Ecto neural progenitor cell (in vitro differentiated cells): ENCODE measurements at places on chromosomes 6 and 20.

DNA sequence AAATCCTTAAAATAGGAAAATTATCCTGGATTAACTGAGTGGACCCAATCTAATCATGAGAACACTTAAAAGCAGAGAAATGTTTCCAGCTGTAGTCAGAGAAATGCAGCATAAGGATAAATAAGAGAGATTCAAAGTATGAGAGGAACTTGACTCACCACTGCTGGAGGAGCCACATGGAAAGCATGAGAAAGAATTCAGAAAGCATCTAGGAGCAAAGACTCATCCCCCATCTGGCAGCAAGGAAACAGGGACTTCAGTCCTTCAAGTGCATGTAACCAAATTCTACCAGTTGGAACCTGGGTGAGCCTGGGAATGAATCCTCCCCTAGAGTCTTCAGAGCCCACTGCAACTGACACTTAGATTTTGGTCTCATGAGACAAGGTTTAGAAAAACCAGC, 33.7 kb downstream of the RNF146 start:
- no peak for DNase-seq

DNA sequence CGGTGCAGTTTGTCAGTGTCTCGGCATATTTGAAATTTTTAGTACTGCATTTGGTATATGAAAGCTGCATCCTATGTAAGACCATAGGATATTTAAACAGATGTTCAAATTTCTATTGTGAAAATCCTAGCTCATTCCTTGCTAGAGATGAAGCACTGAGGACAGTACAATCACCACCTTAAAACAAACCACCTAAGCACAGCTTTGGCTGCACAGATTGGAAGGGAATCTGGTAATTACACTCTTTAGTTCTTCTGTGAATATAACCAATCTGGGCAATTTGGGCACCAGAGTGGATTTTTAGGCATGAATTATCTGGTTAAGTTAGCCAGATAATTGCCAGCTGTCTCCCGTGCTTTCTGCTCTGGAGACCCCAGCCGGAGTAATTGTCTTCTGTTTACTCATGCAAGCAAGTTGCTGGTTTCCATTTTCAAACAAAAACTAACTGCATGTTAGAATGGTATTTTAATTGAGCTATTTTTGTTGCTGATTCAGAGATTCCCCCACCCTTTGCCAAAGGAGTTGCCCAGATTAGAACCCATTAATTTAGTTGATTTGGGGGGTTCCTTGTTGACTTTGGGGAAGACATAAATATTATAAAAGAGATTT, 36.9 kb downstream of the E2F3 start:
- DNase-seq: no peak

- no peak for DNase-seq
Observed at GRCh38 chr6:7742223-7742785, 16.4 kb downstream of the BMP6 start.

- DNase-seq: no peak
Observed at GRCh38 chr6:51568771-51569170, 518.6 kb downstream of the PKHD1 start.

GRCh38 chr20:56764671-56765070, 135.6 kb downstream of the TFAP2C start:
- no peak for DNase-seq

DNA sequence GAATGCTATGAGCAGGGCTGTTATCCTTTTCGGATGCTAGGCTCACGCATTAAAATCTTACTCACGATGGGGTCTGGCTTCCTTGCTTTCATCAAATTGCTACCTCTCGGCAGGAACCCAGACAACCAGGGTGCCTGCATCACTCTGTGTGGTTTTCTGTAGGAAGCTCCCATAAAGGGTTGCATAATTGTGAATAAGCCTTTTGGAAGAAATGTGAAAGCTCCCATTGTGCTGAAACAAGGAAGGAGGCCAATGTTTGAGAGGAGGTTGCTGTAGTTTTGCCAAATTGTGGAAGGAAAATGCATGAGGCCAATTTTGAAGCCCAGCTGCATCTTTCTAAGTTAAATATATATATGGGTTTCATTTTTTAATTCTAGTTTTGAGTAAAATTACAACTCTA, 615.5 kb downstream of the C6orf118 start:
- DNase-seq: no peak

GRCh38 chr20:41552295-41553068, 65.7 kb downstream of the CHD6 start:
- DNase-seq: no peak

GRCh38 chr6:5055118-5055517, 30.0 kb upstream of the PPP1R3G start:
- DNase-seq: no peak

GRCh38 chr6:73152966-73153757, 72.1 kb downstream of the KHDC1L start:
- no peak for DNase-seq

DNA sequence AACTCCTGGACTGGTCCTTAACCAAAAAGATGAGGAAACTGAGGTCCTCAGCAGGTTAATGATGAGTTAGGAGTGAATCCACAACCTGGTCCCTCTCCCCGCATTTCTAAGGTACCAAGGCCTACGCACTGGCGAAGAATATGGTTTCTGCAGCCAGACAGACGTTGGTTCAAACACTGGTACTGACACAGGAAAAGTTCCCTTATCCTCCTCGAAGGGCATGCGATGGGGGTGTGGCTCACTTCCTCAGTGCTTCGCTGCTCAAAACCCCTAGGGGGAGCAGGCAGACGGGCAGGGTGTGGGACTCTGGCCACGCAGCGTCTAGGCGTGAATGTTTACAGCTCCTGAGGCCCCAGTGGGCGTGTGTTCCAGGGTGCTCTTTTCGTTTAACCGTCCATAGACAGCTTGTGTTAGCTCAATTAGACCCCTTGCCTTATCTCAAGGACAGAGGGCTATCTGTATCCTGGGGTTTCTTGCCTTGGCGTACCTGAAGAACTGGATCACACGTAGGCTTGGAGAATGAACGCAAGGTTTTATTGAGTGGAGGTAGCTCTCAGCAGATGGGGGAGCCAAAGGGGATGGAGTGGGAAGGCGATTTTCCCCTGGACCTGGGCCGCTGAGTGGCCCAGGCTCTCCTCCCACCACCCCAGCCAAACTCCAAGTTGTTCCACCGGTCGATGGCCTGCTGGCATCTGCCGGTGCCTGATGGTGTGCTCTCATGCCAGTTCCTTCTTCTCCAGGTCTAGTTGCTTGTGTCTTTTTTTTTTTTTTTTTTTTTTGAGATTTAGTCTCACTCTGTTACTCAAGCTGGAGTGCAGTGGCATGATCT, 31.8 kb upstream of the PTPN1 start:
- DNase-seq: peak; percentile 78

- no peak for DNase-seq
Observed at GRCh38 chr20:63284083-63284440, 8.9 kb upstream of the COL20A1 start.

DNA sequence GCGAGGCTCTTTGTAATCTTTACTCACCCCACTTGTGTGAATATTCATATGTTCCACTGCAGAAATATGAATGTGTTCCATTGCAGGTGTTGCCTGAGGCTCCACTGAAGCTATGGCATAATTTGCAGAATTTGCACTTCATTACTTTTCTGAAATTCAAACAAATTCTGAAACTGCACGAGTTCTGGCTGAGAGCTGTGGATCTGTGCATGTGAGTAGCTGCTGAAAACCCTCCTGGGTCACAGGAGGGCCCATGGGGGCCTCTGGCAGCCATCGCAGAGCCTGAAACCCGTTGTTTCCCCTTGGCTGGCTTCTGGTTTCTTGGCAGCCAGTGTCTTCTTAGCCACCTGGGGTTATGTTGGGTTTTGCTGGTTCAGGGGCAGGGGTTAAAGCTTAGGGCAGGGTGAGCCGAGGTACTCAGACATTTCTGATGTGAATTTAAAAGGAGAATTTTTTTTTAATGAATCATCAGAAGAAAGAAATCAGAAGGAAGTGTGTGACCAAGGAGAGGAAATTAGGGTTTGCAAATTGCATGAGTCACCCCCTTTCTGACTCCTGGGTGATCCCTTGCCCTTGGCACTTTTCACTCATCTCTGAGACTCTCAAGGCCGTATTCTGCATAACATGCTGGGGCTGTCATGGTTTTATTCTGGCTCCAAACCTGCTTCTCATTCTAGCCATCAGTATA, 40.6 kb downstream of the TOX2 start:
- DNase-seq: no peak

DNA sequence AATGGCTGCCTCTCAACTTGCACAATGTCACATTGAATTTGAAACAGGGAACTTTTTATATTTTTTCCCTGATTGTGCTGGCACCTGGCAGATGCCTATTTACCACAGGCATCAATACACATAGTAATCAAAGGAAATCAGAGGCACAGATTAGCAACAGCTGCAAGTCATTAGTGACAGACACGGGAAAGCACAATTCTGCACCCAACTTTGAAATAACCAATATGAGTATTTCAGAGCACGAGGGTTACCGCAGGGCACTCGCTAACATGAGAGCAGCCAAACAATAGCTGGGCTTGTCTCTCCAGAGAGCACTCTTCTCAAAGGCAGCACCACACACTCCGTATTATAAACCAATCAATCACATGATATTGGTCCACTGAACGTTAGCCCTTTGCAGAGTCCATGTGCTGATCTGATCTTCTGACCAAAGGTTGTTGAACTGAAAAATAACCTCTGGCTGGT, 149.5 kb downstream of the RNF144B start:
- DNase-seq: no peak

GRCh38 chr20:63097336-63097831, 90.6 kb upstream of the BHLHE23 start:
- DNase-seq: peak; percentile 29

GRCh38 chr20:58417438-58417837, 28.4 kb downstream of the VAPB start:
- DNase-seq: no peak

DNA sequence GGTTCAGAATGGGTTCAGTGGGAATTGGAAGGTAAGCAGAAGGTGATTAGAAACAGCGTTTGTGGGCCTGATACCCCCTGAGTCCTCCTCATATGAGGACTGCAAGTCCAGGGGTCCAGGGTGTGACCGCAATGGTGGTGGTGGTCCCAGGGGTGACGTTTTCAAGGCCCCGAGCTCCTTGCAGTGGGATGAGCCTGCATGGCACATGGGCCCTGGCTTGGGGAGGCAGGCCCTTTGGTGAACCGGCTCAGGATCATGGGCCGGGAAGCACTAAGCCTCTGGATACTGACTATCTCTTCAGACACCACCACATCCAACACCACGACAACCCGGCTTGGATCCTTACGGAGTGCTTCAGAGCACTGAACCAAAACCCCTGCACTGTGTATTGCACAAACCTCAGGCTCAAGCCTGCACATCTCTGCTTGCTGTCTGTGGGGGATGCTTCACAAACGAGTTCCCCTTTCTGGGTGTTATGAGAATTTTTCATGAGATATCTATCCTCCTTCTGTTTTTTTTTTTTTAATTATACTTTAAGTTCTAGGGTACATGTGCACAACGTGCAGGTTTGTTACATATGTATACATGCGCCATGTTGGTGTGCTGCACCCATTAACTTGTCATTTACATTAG, 67.9 kb downstream of the STK35 start:
- no peak for DNase-seq
